ENCODE measurements at places on chromosomes 5 and 9.

- peak; percentile 88 for DNase-seq
These were observed 2.0 kb upstream of the LMX1B start for GRCh38 chr9:126611592-126612325.

- DNase-seq: no peak
These were observed 296.9 kb downstream of the OSTF1 start for GRCh38 chr9:75385236-75385635.

DNA sequence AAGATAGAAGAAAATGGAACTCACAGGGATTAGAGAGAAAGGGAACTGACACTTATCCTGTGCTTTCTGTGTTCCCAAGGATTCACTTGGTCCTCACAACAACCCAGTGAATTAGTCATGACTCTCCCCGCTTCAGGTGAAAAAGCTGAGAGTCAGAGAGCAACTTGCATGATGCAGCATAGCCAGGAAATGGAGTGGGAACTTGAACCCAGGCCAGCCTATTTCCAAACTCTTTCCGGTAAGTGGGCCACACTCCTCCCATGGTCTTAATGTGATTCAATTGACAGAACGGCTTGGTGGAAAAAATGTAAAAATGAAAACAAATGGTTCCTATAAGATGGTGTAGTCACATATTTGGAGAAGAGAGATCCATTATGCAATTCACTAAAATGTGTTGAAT, 45.9 kb upstream of the CEMIP2 start:
- DNase-seq: no peak

DNA sequence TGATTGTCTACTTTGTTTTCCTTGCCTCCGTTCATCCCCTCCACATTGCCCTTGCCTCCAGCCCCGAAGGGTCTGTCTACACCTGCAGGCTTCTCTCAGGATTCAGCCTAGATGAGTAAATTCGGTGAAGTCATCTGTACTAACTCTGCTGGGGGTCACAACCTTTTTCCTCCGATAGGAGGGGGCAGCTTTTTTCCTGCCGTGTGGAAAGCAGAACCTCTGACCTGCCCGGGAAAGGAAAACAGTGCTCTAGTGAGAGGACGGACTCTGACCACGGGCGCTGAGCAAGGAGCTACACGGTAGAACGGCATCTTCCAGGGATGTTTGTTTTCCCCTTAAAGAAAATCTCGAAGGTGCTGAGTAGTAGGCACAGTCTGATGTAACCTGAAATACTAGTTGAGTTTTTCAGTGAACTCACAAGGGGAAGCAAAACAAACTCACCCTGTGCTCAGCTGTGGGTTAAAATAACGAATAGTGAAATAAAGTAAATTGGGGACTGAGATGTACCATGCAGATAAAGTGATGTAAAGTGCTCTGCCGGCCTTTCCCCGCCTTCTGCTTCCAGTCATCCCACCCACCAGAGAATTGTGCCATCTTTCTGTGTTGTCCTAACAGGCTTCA, 281.8 kb downstream of the AOPEP start:
- no peak for DNase-seq

DNA sequence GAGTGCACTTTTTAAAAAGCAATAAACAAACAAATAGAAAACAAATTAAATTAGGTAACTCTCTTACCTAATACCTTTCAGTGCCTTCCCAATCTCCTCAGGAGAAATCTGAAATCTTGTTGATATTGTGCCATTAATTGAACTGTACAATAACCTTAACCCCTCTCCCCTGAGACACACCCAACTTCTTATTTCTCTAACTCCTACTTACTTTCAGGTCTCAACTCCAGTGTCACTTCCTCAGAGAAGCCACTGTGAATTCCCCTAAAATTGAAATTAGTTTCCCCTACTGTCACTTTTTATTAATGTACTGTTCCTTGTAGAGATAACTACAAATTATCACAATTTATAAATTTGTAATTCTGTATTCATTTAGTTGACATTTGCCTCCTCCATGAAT, 295.3 kb upstream of the TNC start:
- DNase-seq: no peak

- DNase-seq: no peak
These were observed 1.9 kb downstream of the NIM1K start for GRCh38 chr5:43193894-43194265.

- no peak for DNase-seq
These were observed 344.8 kb downstream of the NTRK2 start for GRCh38 chr9:85014292-85014691.

- DNase-seq: no peak
These were observed 98.1 kb downstream of the PAX5 start for GRCh38 chr9:36935768-36936497.

DNA sequence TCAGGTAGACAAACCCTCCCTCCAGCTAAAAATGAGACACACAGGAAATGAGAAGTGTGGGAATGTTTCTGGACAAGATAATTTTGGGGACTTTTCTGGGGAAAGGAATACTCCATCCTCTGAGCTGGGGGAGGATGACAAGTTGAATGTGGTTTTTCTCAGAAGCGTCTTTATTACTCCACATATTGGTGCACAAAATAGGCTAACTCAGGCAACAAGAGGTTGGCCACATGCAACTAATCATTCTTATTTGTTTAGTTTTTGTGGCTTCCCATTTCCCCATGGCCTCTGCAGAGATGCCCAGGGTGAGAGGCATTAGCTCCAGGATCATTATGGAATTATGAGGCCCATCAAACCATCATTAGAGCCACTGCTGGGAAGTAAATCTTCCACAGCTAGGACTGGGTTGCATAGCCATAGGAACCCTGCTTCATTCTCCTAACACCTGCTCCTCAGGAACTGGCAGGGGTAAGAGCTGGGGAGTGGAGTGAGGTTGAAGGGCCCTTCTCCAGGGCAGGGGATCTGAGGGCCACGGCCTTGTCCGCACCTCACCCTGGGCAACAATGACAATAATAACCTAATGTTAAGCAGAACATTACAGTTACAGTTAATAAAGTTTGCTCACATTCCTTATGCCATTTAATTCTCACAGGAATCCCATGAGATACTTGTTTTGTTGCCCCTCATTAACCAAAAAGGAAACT, 9.3 kb upstream of the SIL1 start:
- no peak for DNase-seq

DNA sequence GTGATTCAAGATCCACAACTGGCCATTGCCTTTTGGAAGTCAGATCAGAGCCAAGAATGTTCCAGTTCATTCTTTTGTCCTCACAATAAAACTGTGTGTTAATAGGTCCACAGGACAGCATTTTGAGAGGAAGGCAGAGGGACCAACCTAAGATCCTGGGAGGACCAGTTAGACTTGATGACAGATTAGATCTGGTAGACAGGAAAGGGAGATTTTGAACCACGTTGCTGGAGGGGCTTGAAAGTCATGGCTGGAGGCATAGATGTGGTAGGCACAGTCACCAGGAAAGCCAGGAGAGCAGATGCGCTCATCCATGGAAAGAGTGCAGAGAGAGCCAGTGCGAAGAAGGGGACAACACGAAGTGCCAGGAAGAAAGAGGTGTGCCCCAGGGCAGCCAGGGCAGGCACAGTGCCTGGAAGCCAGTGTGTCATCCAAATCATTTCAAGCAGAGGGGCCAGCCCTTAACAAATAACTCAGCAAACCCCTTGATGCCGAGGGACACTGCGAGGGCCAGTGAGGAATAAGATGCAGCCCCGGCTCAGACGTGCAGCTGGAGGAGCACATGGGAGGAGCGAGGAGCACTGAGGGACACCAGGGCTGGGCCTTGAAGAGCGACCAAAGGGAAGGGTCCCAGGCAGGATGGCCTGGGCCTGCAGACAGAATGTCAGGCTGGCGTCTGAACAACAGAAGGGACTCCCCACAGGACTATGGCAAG, 12.8 kb upstream of the SLC2A8 start:
- DNase-seq: no peak

DNA sequence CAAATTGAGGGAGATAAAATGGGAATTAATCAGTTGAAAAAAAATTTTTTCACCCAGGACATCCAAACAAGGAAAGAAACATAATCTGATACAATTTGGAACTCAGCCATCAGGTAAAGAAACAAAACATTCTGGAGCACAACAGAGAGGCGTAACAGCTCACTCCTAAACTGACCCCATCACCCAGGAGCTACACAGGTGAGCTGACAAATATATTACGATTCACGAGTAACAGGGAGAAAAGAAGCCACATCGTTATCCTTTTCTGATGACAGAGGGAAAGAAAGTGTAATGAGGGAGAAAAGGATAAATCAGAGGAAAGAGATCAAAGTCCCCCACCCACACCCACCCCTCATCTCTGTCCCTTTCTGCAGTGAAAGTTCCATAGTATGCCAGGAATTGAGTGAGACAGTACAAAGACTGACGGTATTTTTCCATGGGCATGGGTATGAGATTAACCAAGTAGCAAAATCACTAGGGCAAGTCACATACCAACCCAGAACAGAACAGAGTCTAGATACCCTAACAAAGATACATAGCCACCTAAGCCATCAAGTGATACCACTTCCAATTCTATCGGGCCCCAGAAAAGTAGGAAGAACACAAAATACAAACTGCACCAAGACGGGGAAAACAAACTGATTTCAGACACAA, 45.4 kb downstream of the TMEM245 start:
- DNase-seq: no peak

DNA sequence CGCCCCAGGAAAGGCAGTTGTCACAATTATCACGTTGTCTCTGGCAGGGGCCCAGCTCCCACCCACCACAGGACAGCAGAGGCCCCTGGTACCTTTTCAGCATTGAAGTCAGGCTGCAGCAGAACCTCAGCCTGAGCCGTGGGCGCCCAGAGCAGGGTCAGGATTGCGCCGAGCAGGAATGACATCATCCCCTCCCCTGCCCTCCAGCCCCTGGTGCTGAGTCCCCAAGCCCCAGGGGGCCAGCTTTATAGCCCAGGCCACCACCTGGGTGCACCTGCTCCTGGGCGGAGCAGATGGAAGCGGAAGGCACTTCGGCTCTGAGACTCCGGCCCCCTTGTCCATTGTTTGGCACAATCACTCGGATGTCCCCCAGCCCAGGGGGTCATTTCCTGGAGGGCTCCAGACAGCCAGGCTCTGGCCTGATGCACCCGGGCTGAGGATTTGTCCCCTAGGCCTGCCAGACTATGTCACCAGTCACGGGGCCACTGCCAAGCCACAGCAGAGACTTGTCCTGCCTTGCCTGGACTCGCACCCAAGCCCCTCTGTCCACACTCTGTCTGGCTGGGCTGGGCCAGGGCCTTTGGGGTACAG, at the start of gene LCN15:
LCN15 (minus strand) TSS at position 218 of the 591 bp plus-strand sequence; CDS start at position 188, 30 bp downstream.
- no peak for DNase-seq

DNA sequence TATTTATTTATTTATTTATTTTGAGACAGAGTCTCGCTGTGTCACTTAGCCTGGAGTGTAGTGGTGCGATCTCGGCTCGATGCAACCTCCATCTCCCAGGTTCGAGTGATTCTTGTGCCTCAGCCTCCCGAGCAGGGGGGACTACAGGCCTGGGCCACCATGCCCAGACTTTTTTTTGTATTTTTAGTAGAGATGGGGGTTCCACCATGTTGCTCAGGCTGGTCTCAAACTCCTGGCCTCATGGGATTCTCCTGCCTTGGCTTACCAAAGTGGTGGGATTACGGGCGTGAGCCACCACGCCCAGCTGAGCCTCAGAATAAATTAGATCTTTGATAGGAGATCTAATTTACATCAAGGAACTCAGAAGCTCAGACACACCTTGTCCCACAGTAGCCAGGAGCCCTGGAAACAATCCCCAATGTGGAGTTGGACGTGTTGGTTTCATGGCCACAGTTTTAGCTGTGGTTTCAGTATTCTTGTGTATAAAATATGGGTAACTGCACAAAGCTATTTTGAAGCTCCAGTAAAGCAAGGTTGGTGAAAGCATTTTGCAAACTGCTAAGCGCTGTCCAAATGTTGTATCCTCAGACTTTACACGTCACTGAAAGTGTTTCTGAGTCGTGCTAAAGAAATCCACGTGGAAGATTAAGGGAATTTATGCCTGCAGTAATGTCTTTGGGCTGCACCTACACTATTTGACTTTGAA, 3.0 kb upstream of the HNRNPAB start:
- DNase-seq: no peak

DNA sequence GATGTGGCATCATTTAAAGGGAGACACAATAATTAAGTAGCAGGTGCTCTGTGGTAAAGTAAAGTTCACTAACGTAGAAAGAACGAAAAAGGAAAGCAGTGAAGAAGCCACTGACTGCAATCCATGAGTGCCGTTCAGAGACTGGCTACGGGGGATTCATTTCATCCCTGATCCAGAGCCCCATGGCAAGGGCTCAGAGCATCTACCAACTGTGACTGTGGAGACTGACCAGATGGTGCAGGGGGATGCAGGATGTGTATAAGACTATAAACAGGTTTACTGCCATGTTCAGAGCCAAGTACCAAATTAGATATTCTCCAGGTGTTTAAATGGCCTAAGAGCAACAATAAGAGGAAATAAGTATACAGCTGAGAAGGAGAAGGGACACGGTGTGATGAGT, 47.7 kb downstream of the MARCHF11 start:
- DNase-seq: no peak

GRCh38 chr5:72347801-72348308, 27.7 kb downstream of the PTCD2 start:
- no peak for DNase-seq
